NCI-H187 (cell line): ENCODE measurements at places on chromosomes 2 and 18.

DNA sequence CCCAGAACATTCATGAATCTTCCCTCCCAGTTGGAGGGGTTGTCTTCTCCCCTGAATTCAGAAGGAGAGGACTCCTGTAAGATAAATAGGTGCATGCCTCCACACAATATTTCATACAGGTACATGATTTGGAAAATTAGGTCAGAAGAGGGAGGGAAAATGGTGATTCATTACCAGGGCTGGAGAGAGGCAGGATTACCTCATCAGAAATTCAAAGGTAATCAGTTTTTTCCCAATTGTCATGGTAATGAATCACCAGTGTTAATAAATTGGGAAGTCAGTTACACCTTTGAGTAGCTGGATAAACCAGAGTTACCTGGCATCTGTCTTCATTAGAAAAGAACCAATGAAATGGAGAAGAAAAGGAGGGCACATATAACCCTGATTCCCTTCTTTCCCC is 128.5 kb downstream of the EN1 start:
- no peak for DNase-seq

DNA sequence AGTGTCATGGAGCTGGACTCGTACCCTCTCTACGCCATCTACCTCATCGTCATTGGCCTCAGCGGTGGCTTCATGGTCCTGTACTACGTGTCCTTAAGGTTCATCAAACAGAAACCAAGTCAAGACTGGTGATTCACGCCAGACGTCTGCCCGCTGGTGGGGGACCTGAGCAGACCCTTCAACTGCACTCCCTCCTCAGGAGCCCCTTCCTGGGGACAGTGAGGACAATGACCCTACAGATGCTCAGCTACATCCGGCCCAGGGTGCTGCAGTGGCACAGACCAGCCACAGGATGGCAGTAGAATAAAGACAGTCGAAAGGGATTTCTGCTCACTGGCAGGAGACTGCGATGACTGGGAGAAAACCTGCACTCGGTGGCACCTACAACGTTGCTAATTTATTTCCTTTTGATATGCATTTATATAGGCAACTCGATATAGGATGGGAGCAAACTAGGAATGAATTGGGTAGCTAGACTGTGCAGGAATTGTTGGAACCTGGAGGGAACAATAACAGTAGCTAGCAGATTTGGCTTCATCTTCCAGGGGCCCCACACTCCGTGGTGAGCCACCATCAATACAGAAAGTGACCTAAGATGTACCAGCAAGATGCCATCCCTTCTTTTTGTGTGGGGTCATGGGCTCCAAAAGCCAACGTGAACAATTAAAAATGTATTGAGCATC is 39.2 kb downstream of the ABCG8 start:
- peak; percentile 44 for DNase-seq

DNA sequence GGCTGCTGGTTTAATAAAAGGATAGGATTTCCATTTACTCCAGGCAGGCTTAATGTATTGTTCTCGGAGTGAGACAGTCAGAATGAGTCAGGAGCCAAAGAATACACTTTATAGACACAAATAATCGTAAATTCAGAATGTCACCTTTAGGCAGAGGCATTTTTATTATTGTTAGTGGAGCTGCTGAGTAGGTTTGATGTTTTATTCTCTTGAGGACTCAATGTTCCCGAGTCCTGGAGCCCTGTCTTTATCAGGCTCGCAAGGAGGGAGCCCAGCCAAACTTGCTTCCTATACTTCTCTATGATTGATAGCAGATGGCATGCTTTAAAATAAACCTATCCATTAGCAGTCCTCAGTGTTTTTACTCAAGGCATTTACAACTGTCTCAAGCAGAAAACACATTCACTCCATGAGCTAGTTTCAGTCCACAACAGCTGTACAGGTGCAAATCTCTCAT is 492.3 kb upstream of the ZEB2 start:
- DNase-seq: no peak

DNA sequence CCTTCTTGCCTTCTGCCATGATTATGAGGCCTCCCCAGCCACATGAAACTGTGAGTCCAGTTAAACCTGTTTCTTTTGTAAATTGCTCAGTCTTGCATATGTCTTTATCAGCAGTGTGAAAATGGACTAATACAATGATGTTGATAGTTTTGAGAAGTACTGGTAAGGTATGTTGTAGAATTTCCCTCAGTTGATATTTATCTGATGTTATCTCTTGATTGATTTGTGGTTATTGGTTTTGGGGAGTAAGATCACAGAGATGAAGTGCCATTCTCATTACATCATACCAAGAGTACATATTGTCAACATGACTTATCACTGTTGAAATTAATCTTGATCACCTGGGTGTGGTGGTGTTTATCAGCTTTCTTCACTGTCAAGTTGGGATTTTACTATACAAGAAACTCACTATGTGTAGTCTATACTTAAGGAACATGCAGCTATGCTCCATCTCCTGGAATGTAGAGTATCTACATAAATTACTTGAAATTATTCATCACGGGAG is 5.1 kb upstream of the SPAG16 start:
- DNase-seq: no peak

- no peak for DNase-seq
These were observed 39.9 kb downstream of the DSEL start for GRCh38 chr18:67476585-67476984.

DNA sequence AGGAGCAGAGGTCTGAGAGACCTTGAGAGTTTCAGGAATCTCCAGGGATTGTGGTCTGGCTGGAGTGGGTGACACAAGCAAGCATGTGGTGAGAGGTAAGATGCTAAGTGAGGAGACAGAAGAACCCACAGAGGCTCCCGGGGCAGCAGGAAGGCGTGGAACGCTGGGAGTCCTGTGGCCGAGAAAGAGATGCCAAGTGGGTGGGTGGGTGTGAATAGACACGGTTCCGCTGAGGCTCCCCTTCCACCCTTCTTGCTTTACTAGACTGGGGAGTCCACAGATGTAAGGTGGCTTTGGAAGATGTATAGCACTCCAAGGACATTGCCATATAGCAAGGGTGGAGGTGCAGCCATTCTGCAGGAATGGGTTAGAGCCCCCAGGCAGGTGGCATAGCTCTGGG is 4.2 kb downstream of the TEX51 start:
- DNase-seq: no peak

DNA sequence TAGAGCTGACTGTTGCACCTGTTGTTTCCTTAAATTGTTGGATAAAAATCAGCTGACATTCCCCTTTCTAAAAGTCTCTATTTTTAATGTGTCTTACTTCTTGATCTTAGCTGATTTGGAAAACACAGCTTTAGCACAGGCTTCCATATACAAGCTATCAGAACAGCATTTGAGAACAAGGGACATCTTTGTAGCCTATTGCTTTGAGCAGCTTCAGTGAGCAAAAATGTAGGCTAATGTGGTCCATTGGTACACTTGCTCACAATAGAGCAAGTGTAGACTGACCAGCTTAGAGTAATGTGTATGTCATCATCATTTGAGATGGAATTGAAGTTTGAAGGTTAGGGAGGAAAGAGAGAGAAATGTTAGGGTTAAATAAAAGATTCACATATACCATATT is 7.0 kb downstream of the INPP1 start:
- DNase-seq: no peak

DNA sequence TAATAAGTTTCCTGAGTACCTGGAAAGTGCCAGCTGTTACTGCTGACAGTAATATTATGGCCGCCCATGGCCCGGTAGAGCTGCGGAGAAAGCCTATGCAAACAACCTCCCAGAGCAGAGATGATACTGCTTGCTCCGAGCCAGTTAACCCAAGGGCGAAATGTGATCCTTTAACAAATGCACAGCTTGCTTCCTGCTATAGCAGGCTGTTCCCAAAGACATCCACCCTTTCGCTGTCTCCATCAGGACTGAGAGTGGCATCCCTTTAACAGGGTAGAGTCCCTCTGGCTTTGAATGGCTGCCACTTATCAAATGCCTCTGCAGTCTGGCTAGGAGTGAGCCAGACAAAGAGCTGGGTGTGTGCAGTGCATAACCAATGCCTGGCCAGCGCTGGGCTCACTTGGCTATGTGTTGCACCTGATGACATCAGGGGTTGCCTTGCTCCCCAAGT is 69.7 kb upstream of the DAPL1 start:
- no peak for DNase-seq

GRCh38 chr2:30414961-30415360 is 32.1 kb upstream of the LCLAT1 start:
- no peak for DNase-seq

- DNase-seq: no peak
These were observed 24.6 kb upstream of the SPP2 start for GRCh38 chr2:234025891-234026401.

DNA sequence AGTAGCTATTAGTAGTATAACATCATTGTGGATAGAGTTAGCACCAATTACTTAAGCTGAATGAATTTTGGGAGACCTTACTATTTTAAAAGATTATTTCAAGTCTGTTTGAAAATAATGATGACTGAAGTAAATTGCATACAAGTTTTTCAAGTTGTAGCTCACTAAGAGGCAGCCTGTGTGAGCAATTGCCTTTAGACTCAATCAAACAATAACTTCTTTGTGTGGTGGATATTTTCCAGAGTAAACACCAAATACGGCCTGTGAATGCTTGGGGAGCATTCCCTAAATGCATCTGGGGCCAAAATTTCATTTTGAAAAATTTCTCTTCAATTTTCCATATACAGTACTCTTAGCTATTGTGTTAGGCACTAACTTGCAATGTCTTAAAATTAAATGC is 7.9 kb downstream of the SERPINB12 start:
- DNase-seq: no peak

- no peak for DNase-seq
These were observed 85.6 kb downstream of the MOGAT1 start for GRCh38 chr2:222756951-222757650.

DNA sequence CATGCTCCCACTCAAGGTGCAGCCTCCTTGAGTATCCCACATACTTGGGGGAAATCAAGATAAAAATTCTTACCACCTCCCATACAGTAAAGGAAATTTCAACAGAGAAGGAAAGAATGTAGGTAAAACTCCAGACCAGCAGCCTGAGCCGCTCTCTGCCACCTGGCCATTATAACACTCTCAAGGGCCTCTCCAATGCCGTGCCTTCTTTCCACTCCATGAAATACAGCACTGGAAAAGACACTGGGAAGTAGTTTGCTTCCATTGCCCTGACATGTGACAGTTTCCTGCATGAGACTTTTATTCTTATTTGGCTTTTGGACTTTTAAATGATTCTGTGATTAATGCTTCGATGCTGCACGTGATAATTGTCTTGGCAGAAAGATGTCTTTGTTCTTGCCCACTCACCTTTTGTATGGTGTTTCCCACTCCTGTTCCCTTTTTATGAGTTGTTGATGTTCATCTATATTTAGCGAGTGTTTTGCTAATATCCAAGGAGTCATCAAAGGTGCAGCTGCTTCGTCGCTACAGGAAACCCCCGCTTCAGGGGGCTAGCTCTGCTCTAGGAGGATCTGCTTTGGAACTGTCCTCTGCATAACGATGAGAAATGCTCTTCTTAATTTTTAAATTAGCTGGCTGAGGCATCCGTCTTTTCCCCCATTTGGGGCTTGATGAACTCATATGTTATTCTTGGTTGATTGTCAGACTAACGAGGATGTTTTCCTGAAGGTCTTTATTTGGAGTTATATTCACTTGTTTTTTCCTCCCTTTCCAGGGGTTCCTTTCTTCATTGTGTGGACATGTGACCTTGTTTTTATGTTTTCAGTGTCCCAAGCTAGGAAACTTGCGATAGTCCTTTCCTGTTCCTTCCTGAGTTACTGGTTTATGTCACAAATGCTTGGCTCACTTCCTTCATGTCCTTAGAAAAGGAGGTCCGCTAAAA is 179.4 kb downstream of the TXNL1 start:
- no peak for DNase-seq

GRCh38 chr18:58186258-58186948 is 142.4 kb downstream of the NEDD4L start:
- no peak for DNase-seq

DNA sequence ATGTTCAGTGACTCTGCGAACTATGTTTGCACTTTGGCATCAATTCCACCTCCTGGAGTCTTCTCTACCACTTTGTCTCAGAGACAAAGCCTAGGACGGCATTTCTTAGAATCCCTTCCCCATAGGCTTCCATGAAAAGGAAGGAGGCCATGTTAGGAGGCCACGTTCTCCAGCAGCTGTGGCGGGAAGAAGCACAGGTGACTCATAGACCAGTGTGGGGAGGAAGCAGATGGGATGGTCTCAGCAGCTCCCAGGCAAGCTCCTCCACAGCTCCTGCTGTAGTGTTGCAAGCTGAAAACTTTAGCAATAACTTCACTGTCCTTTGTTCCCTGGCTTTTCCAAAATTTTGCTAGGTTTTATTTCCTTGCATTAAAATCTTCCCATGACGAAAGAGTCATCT is 781.3 kb upstream of the ID2 start:
- no peak for DNase-seq

GRCh38 chr2:220432645-220433044 is 805.2 kb downstream of the SLC4A3 start:
- DNase-seq: no peak

DNA sequence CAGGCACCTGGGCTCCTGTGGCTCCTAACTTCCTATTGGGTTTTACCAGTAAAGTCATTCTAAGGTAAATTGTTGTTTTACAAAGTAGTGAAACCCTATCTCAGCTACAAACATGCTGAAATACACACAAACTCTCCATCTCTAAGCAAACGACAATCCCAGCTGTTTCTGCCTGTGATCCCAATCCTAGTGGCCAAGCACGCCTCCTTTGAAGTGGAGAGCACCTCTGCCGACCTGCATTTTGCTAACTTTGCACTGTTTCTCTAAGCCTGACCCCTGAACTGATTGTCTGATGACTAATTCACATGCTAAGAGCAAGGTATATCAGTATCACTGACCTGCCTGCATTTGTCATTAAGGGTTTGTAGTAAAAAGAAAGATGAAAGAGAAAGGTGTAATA is 124.3 kb downstream of the PAX3 start:
- DNase-seq: no peak

DNA sequence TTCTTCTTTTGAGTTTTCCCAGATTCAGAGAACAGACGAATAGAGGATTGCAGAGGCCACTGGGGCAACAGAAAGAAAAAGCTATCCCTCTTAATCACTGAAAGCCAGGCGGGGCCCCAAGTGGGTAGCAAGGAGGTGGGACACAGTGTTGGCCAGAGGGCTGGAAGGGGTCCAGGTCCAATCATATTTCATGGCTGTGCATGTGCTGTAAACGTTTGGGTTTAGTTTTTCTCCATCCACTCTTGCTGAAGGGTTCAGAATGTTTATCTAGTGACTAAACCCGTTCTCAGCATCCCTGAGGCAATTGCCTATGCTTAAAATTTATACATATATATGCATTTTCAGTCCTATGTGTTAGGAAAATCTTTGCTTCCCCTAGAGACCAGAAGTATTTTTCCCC is 99.4 kb upstream of the EPHA4 start:
- DNase-seq: no peak

DNA sequence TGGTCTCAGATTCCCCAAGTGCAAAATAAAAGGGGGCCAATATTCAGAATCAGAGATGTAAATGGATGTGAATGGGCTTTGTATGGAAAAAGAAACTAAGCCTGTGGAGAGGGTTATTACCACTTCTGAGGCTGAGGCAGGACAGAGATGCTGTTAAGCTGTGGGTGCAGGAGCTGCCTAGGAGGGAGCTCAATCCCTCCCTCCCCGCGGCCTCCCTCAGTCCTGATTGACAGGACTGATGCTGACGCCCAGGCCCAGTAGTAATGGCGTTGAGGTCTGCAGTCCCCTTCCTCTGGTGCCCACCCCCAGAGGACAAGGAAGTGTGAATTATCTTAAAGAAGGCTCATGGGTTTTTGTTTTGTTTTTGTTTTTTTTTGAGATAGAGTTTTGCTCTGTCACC is 40.4 kb downstream of the PSD4 start:
- DNase-seq: no peak

- DNase-seq: no peak
These were observed 47.4 kb upstream of the CYRIA start for GRCh38 chr2:16713011-16713423.

- DNase-seq: no peak
These were observed 19.3 kb downstream of the GALNT13 start for GRCh38 chr2:153891051-153891450.
